ENCODE measurements at places on chromosomes 3 and 15.

DNA sequence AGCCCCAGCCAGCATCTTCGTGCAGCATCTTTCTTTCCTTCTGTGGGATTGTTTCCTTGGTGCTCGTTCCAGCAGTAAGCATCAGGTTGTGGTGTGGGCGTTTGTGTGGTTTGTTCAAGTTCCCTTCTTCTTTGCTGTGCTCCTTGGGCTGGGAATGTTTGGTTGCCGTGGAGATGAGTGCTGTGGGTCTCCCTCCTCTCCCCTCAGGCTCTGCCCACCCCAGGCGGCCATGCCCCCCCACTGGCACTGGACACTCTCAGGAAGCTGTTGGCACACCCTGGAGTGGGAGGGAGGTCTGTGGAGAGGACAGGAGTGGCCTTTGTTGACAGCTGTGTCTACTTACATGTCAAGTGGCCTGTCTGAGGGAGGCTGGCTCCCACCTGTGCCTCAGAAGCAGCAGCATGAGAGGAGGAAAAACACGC is 46.5 kb upstream of the SACM1L start:
- DNase-seq = no peak

DNA sequence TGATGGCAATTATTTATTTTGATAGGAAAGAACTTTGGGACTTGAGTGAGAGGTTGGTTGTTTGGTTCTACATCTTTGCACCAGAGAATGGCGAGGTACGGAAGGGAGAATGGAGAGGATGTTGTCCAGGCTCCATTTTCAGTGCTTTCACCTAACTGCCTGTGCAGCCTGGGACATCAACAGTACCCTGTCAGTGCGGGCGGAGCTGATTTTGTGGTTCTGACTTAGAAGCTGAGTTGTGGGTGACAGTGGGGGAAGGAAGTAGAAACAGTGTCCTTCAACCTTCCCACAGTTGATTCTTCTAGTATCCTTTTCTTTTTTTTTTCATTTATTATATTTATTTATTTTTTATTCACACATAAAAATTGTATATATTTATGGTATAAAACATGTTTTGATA is 95.3 kb downstream of the TIGIT start:
- DNase-seq = no peak

DNA sequence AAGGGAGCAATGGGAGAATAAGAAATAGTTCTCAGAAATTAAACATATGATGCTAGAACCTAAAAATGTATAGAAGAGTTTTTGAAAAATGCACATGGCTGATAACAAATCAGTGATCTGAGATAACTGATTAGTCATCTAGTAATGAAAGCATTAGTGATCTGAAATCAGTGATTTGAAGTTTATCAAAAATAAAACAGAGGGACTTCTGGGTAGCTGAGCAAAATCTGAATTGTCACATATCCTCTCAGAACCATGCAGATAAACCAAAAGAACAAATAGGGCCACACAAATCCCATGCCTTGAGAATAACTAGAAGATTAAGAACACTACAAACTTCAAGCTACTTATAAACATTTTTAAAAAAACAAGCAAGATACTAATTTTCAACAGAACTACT is 71.5 kb downstream of the MCF2L2 start:
- no peak for DNase-seq

DNA sequence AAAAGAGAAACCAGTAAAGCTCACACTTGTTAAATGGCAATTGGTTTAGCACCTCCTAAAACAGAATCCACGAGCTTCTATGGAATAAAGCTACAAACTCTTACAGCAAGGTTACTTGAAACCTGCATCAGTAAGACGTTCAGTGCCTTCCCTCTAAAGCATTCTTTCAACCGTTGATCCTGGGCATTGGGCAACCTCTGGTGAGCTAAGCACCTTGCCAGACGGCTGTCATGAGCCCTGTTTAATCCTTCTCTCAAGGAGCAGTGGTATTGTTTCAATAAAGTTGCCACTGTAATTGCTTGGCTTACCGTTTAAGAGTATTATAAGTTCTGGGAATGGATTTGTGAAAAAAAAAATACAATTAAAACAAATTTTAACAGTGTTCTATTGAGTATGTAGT is 75.0 kb downstream of the COL8A1 start:
- DNase-seq = no peak

- no peak for DNase-seq
Measured at GRCh38 chr3:29561651-29562149, 280.8 kb downstream of the RBMS3 start.

GRCh38 chr3:87397211-87397610 is 120.8 kb upstream of the POU1F1 start:
- DNase-seq = no peak

- DNase-seq = no peak
Measured at GRCh38 chr15:69808756-69809155, 289.0 kb downstream of the TLE3 start.

- no peak for DNase-seq
Measured at GRCh38 chr3:62558549-62559112, 185.3 kb upstream of the FEZF2 start.

DNA sequence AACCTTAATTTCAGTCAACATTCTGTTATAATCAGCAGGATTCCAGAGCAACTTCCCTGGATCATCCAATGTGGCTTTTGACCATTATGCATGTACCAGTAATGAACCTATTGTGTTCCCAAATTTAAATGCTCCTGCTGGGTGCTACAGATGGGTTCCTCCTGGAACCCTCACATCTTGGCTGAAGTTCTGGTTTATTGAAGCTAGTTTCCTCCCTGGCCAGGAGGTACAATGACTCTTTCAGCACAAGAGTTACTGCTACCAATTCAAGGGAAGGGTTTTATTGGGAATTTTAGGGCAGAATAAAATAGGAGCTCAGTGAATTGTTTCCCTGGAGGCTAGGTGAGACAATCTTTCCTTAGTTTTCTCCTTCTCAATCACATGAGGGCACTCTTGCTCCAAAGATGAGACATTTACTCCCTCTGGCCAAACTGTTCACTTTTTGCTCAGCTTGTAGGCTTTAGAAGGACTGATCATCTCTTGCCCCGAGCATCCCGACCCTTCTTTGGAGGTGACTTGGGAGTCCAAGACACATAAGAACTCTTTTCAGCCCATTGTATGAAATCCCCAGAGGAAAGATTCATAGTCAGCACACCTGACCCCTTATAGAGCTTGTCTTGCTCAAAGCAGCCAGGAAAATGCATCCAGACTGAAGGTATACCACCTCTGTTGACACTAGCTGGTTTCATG is 8.8 kb upstream of the NPHP3 start:
- no peak for DNase-seq

GRCh38 chr3:177102553-177102952 is 94.7 kb downstream of the TBL1XR1 start:
- DNase-seq = no peak

GRCh38 chr15:61687651-61688050 is 372.6 kb downstream of the VPS13C start:
- DNase-seq = no peak

DNA sequence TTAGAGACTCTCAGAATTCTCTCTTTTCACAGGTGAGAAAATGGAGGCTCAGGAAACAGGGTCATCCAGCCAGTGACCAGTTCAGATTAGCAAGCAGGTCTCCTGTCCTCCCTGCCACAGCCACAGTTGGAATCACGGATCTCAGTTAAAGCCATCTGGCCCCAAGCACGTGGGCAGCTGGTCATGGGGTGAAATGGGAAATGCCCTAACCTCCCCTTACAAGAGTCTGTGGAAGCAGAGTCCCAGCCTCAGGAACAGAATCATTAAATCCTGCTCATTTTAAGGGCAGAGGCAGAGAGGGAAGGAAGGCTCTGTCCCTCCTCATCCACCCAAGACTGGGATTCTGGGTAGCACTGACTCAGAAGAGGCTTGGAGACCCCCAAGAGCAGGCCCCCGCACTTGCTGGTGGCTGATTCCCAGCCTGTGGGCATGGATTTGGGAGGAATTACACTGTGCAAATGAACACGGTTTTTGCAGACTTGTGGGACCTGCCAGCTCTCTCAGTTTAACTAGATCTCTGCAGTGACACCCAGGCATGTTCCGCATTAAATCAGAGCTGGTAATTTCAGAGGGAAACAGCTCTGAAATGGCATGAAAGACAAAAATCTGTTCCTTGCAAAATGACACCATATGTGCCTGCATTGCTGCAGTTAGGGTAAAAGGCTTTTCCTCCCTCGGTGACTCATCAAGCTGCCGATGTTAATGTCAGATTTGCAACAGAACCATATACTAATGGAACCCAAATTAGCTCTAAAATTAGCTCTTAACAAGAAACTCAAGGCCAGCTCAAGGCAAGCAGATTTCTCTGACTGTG is 89.0 kb downstream of the BDH1 start:
- DNase-seq = no peak

DNA sequence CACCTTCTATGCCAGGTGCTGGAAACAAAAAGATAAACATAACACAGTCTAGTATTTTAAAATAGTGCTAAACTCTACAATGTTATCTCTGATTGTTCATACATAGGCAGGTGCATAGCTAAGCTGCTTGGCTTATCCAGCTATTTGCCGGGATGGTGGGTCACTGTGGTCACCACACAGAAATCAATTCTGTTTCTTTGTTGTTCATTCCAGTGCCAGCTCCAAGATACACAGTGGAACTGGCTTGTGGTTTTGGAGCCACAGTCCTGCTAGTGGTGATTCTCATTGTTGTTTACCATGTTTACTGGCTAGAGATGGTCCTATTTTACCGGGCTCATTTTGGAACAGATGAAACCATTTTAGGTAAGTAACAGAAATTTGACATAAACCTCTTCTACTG is 130.2 kb downstream of the IL1RAP start:
- no peak for DNase-seq

DNA sequence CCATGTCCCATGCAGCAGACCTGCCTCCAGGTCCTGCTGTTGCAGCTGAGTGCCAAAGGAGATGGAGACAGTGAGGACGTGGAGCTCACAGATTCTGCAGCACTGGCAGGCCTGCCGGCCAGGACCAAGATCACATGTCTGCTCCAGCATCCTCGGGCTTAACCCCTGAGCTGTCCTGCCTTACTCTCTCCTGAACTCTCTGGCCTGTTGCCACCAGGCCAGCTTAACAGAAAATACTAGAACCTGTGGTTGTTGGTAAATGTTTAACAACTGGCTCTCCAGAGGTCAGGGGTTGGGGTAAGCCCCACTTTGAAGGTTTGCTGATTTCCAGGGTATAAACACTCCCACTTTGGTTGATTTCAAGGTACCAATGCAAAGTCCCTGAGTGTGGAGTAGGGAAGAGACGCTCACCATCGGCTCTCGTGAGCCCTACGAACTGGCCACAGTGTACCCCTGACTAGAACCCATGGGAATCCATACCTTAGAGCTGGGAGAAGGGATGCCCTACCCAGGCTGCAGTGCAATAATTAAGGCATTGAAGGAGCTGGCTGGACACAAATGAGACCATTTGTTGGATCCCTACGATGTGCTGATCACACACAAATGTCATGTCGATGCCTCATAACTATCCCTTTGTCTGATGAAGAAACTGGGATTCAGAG is 147.9 kb downstream of the OR4M2 start:
- no peak for DNase-seq

DNA sequence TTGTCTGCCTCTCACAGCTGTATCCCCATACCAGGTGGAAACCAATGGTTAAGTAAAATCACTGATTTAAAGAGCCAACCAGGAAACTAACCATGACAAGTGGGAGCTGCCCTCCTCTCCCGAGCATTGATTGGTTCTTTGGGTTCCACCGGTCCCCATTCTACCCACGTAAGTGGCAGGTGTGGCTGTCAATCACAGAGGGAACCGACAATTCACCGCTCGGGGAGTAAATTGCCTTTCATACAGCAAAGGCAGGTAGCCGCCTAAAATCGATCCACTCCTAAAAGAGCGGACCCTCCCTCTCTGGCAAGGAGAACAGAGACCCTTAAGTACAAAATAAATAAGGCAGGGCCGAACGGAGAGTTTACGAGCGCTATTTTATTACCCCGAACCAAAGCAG is 1.2 kb downstream of the ERC2 start:
- no peak for DNase-seq

- DNase-seq = no peak
Measured at GRCh38 chr15:75696854-75697259, 15.8 kb downstream of the CSPG4 start.

- DNase-seq = no peak
Measured at GRCh38 chr3:178203650-178204049, 332.6 kb upstream of the KCNMB2 start.

- DNase-seq = no peak
Measured at GRCh38 chr15:74374648-74375302, 7.3 kb upstream of the CYP11A1 start.

DNA sequence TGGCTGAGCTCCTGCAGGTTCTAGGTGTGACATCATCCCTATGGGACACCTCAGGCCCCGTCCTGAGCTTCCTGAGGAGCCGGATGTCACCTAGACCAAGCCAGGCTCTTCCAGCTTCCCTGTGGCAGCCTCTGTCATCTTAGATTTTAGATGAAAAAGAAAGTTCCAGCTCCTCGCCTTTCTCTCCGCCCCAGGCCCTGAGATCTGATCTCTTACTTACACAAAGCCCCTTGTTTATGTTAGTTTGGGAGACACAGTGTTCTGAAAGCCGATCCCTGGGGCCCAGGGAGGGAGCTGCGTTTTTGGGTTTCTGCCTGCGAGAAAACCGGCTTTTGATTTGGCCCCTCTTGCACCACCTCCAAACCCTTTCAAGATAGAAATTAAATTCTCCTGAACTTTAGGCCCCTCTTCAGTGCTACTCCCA is 40.2 kb upstream of the FAM107A start:
- DNase-seq = no peak

GRCh38 chr3:114411811-114412803 is 118.3 kb downstream of the TIGIT start:
- DNase-seq = peak; percentile 6

- no peak for DNase-seq
Measured at GRCh38 chr3:15359677-15360397, 27.5 kb upstream of the SH3BP5 start.

DNA sequence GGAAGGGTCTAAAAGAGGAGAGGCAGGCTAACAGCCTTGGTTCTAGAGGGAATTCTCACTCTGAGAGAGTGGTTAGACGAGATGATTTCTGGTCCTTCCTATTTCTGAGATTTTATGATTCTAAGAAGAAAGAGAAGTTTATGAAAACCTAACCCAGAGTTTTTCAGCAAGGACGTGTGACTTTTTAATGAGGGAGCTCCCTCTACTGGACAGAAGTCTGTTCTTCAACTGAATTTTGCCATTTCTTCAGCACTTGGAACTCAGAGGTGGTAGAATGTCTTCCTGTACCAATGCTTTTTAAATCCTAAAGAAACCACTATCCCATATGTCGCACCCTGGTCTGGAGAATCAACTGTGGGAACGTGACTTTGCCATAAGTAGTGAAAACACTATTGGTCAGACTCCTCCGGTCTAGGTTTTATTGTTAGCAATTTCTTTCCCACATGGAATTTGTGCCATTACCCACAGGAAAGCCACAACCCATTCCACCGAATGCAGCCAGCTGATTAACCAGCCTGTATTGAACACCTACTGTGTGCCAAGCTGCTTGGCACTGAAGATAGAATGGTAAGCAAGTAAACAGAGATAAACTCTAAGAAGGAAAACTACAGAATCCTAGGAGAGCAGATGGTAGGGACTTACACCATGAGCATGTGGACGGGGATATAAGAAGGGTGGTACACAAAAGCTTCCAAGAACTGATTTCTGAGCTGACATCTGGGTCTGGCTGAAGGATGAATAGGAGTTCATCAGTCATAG is 199.5 kb upstream of the LMCD1 start:
- DNase-seq = no peak

- no peak for DNase-seq
Measured at GRCh38 chr3:116053017-116053416, 392.3 kb downstream of the LSAMP start.

Measured in NK-92 treated with Interleukin-12 subunit alpha and Interleukin-12 subunit beta, amount 100 ng/mL, for 24 hours (cell line).